Suppressor macrophage treated with lipopolysaccharide for 4 hours (primary cell): ENCODE measurements at places on chromosomes 13 and 19.

- DNase-seq = no peak
These were observed 252.2 kb upstream of the SLITRK6 start for GRCh38 chr13:86051134-86052103.

DNA sequence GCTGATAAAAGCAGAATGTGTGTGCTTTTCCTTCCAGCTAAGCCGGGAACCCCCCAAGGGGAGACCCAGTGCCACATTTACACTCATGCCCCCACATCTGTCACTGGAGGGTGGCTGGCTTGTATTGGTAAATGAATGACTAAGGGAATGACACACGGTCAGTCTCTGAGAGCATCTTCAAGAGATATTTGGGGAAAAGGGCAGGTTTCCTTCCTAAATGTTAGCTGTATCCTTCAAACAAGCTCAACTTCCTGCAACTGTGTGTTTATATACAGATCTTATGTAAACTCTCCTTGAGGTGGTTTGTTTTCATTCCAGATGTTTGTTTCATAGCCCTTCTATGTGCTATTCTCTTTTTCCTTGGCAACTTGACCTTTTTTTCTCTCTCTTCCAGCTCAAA, 192.6 kb downstream of the COL4A1 start:
- no peak for DNase-seq

GRCh38 chr19:50739132-50739913, 16.2 kb downstream of the CLEC11A start:
- no peak for DNase-seq

DNA sequence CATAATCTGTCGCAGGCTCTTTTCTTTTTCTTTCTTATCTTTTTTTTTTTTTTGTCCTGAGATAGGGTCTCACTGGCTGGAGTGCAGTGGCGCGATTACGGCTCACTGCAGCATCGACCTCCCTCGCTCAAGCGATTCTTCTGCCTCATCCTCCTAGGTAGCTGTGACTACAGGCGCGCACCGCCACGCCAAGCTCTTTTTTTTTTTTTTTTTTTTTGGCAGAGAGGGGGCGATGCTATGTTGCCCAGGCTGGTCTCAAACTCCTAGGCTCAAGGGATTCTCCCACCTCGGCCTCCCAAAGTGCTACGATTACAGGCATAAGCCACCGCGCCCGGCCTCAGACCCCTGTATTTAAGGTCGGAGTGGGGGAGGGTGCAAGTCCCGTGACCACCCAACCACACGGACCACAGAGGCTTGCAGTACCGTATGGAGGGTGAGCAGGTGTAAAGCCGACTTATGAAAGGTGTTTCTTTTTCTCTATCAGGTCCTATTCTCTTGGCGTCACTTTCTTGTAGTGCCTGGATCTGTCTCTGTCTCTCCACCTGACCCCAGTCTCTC, 2.0 kb downstream of the PHLDB3 start:
- no peak for DNase-seq

DNA sequence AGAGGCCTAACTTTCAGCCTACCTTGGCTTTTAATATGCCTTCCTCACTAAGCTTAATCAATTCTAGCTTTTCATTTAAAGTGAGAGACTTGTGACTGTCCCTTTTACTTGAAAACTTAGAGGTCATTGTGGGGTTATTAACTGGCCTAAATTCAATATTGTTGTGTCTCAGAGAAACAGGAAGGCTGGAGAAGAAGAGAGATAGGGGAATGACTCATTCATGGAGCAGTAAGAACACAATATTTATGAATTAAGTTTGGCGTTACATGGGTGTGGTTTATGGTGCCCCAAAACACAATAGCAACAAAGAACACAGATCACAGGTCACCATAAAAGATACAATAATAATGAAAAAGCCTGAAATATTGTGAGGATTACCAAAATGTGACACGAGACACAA, 612.1 kb downstream of the TBC1D4 start:
- no peak for DNase-seq

DNA sequence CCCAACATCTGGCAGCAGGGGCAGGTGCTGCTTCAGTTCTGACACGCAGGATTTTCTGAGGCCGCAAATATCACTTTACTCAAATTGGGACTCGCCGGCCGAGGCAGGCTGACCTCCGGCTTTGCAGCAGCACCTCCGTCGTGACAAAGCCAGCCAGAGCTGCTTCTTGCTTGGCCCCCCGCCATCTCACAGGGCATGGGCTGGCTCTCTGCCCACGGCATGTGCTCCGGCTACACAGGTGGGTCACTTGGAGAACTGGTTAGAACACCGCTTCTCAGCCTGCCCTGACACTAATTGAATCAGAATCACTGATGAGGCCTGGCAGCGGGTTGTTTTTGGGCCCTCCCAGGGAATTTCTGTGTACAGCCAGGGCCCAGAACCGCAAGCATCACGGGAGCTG, 112.3 kb downstream of the SLC7A1 start:
- DNase-seq = no peak
